ENCODE measurements at places on chromosomes 4 and X.

GRCh38 chr4:6367371-6367851 lies 97.8 kb downstream of the WFS1 start:
- no peak for DNase-seq

DNA sequence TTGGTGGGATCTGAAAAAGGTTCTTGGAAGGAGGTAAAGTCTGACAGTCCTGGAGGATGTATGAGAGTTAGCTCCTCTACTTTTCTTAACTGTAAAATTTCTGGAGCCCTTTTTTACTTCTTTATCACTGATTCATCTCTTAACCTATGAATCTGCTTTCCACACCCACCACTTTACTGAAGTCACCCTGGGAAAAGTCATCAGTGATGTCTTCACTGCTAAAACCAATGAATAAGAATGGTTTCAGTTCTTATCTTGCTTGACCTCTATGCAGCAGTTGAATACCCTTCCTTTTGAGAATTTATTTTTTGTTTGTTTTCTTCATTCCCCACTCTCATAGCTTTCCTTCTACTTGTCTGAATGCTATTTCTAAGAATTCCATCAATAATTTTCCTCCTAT lies 80.0 kb downstream of the AREG start:
- DNase-seq, result no peak

GRCh38 chr4:33714971-33715370 lies 2529.3 kb downstream of the ARAP2 start:
- DNase-seq, result no peak

DNA sequence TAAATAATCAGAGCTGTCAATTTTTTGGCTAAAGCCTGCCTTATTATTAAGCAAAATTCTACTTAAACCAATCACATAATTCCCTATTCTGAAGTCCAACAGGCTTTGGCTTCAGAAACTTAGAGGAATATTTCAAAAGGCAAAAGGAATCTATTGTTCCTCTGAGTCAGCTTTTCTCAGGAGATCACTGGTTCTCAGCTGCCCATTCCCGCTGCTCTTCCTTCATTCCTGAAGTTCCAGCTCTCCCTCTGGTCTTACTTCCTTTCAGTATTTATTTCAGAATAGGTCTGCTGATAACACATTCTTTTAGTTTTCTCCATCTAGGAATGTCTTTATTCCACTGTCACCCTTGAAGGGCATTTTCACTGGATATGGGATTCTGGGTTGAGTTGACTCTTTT lies 133.7 kb downstream of the SOWAHB start:
- no peak for DNase-seq

DNA sequence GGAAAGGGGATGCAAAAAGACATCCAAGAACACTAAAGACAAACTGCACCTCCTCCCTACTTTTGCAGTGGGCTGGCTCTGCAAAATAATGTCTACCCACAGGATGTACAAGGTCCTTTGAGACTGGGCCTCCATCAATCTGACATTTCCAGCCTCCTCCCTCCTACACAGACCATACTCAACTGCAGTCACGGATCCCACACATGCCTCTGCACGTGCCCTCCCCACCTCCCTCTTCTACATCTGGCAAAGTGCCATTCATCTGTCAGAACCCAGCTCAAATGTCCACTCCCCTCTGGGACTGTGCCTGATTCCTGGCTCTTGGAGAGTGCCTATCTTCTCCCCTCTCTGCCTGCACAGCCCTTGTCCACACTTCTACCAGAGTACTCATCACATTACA lies 50.3 kb downstream of the CHRDL1 start:
- no peak for DNase-seq

DNA sequence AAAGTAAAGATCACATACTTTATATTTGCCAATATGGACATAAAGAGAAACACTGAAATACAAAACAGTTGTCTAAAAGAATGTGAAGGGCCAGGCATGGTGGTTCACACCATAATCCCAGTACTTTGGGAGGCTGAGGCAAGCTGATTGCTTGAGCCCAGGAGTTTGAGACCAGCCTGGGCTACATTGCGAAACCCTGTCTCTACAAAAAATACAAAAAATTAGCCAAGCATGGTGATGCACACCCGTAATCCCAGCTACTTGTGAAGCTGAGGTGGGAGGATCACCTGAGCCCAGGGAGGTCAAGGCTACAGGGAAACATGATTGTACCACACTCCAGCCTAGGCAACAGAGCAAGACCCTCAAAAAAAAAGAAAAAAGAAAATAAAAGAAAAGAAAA lies 11.8 kb downstream of the RBM47 start:
- DNase-seq, result no peak

- no peak for DNase-seq
Observed at GRCh38 chr4:151469970-151470369, 61.0 kb downstream of the FHIP1A start.

DNA sequence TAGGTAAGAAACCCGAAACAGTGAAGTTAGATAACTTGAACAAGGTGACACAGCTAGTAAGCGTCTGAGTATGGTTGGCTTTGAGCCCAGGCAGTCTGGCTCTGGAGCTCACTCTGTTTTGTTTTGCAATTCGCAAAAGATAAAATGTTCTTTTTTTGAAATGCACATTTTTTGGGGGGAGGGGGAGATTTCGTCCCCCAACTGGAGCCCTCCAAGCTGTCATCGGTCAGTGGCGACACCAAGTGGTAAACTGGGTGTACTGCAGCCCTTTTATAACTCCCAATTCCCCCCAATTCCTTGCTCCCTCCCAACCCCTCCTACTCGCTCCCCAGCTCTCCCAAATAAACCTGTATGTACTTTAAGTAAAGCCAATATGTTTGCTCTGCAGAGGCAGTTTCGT lies 2.8 kb upstream of the CLCN5 start:
- DNase-seq, result peak; percentile 16

- DNase-seq, result no peak
Observed at GRCh38 chr4:168843635-168844034, 166.4 kb downstream of the CBR4 start.

DNA sequence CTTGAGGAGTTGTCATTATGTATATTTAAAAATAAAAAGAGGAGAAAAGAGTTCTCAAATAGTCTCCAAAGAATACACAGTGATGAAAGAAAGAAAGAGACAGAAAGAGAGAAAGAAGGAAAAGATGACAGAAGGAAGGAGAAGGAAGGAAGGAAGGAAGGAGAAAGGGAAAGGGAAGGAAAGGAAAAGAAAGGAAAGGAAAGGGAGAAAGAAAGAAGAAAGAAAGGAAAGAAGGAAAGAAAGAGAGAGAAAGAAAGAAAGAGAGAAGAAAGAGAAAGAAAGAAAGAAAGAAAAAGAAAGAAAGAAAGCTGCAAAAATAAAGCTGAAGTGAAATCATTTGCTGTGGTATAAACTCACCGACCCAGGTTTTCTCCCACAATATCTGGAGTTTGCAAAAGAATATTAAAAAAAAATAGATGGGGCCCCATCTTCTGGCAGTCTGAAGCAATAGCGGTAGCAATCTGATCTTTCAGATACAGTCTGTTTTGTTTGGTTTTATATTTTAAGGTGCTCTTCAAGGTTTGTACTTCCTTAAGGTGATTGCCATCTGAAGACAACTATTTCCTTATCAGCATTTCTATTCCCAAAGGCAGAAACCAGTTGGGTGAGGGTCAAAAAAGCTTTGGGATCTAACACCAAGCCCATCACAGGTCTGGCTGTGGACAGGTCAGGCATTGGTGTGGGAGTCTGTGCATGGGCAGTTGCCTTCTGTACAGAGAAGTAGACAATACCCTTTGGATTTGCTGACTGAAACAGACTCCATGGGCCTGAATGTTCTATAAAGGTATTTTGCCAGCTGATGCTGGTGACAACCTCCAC lies 160.4 kb downstream of the CPEB2 start:
- DNase-seq, result no peak

DNA sequence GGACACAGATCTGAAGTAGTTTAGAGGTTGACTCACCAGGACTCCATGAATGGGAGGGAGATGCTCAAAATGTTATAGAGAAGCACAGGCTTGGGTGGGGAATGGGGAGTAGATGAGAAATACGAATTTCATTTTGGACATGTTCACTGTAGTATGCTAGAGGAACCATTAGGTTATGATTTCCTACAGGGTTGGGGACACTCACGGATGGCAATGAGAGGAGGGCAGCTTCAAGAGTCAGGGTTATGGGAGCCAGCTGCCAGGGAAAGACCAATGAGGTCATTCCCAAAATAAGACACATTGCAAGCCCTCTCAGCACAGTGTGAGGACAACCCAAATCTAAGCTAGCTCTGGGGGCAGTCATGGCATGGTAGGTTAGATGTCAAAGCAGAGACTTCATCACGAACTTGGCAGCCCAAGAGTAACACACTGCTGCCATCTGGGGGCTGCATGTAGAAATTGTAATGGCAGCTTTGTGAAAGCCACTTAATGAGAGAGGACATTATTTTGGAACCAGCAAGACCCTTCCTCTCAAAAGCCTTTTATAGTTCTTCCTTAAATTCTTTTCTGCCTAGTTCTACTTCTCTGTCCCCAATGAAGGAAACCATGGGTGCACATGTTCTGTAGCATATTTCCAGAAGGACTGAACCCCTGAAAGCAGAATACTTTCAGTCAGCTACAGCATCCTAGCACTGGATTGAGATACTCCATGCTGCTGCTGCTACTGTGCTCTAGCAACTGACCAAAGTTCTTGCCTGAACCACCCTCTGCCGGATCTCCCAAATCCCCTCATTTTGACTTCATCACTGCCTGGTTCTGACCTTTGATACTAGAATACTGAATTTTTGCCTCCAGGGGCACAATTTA lies 16.2 kb upstream of the ZCCHC12 start:
- no peak for DNase-seq

DNA sequence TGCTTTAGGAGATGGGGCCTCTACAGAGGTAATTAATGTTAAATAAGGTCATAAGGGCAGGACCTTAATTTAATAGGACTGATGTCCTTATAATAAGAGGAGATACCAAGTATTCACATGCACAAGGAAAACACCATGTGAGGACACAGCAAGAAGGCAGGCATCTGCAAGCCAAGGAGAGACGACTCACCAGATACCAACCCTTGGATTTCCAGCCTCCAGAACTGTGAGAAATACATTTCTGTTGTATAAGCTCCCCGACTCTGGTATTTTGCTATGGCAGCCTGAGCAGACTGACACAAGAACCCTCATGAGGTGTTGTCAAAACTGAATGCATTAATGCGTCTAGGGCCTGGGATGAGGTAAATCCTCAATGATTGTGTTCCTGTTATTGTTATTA lies 56.2 kb upstream of the MAPK10 start:
- no peak for DNase-seq

GRCh38 chrX:50726296-50726695 lies 87.7 kb downstream of the SHROOM4 start:
- no peak for DNase-seq

- DNase-seq, result no peak
Observed at GRCh38 chrX:47316276-47317025, 53.9 kb upstream of the ZNF157 start.

DNA sequence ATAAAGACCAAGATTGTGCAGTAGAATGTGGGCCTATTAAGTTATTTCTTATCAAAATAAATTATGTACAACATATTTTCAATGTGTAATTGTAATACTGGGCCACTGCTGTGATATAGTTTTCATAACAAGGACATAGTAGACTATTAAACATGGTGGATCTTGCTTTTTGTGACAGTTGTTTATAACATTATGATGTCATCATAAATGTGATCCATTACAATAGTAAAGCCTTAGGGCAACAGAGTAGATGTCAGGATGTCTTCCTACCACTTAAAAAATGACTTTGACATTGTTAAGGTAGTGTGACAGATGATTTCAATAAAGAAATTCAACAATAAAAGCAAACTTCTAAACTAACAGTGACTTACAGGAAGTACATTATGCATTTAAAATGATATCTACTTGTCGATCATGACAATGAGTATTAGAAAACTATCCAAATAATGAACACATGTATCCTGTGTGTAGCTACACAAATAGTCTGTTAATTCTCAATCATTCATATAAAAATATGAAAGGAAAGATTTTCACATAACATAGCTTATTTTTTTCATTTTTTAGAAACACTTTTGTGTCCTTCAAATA lies 5.3 kb upstream of the AGA start:
- DNase-seq, result no peak

GRCh38 chr4:39029752-39030694 lies 2.2 kb downstream of the TMEM156 start:
- no peak for DNase-seq

DNA sequence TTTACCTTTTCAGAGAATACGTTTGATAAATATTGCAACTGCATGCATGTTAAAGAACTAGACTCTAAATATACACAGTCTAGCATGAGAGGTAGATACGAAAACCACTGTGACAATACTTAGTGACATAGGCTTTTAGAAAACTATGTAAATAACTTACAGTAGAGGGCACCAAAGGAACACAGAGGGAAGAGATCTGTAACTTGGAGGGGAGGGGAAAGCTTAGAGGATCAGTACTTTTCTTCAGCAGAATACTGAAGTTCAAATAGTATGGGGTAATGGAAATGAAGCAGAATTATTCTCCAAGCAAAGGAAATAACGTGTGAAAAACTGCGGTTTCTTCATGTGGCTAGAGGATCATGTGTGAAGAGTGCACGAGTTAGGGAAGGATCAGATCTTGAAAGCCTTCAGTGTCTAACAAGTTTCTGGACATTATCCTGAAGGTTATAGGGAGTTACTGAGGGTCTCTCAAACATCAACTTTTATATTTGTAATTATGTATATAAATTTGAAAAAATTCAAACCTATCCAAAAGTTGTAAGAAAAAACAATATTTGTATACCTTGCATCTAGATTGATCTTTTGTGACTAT lies 264.3 kb downstream of the NPFFR2 start:
- peak; percentile 78 for DNase-seq

DNA sequence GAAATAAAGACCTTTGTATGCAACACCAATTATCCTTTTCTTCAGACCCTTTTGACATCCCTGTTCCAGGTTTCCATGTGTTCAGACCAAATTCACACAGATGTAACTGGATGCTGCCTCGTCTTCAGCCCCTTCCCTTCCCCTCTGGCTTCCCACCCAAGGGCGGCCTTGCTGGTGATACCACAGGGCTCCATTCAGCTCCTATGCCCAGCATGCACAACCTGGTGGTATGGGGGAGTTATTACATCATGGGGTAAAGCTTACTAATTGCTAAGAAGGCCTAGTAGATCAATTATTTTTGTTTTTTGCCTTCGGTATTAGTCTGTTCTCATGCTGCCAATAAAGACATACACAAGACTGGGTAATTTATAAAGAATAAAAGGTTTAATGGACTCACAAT lies 317.0 kb upstream of the CXXC4 start:
- no peak for DNase-seq

GRCh38 chr4:99290848-99291786 lies at the start of gene ADH1A:
Gene ADH1A (minus strand): TSS chr4:99290985. CDS start chr4:99290914, 71 bp downstream.
- DNase-seq, result no peak

- DNase-seq, result no peak
Observed at GRCh38 chr4:79651456-79651855, 243.4 kb upstream of the GK2 start.

- DNase-seq, result no peak
Observed at GRCh38 chr4:138911909-138912703, 103.5 kb upstream of the NOCT start.

GRCh38 chr4:81786063-81786763 lies 314.5 kb upstream of the RASGEF1B start:
- peak; percentile 48 for DNase-seq

DNA sequence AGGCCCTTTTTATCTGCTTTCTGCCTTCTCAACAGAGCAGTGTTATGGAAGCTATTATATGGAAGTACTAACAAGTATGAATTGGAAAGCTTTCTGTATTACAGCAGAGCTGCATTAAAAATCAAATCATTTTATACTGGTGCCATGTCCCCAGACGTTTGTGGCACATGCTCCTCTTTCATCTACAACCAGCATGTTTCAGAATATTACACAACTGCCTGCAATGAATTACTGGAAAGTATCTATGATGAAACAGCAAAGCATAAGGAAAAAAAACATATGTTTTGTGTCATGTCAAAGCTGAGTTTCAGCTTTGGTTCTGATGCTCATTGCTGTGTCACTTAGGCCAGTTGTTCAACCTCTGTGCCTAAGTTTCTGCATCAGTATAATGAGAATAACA lies 576.8 kb downstream of the GBA3 start:
- DNase-seq, result no peak

Measured in SK-N-MC (cell line).